Fibroblast of villous mesenchyme (primary cell): ENCODE measurements at places on chromosomes 5 and 9. TPM values are rescaled to one million over a fixed set of nuclear protein-coding genes. Genes with fewer than 3 reads are reported as not detected.

CNOT8 gene
- total RNA-seq = 40.6 and 60.5 TPM in 2 replicates

FBP2 gene
- not detected in 2 replicates for total RNA-seq

PCDHGB3 gene
- total RNA-seq = 3.9 and 5.2 TPM in 2 replicates

MRPS27 gene
- 66.7 and 88.5 TPM in 2 replicates for total RNA-seq

ZBTB26 gene
- total RNA-seq = 3.5 and 4.3 TPM in 2 replicates

PTGES gene
- total RNA-seq = 8.7 and 16.0 TPM in 2 replicates
